ENCODE measurements at places on chromosomes 5 and 9.

GRCh38 chr5:160260881-160261815 lies 31.8 kb downstream of the FABP6 start:
- DNase-seq: no peak

GRCh38 chr9:8926461-8926860 lies 1126.9 kb upstream of the DMAC1 start:
- no peak for DNase-seq

- DNase-seq: no peak
Measured at GRCh38 chr5:147203213-147203612, 31.6 kb upstream of the STK32A start.

GRCh38 chr9:5459289-5459829 lies 9.0 kb downstream of the CD274 start:
- no peak for DNase-seq

GRCh38 chr5:134543820-134544614 lies 18.5 kb downstream of the JADE2 start:
- no peak for DNase-seq

DNA sequence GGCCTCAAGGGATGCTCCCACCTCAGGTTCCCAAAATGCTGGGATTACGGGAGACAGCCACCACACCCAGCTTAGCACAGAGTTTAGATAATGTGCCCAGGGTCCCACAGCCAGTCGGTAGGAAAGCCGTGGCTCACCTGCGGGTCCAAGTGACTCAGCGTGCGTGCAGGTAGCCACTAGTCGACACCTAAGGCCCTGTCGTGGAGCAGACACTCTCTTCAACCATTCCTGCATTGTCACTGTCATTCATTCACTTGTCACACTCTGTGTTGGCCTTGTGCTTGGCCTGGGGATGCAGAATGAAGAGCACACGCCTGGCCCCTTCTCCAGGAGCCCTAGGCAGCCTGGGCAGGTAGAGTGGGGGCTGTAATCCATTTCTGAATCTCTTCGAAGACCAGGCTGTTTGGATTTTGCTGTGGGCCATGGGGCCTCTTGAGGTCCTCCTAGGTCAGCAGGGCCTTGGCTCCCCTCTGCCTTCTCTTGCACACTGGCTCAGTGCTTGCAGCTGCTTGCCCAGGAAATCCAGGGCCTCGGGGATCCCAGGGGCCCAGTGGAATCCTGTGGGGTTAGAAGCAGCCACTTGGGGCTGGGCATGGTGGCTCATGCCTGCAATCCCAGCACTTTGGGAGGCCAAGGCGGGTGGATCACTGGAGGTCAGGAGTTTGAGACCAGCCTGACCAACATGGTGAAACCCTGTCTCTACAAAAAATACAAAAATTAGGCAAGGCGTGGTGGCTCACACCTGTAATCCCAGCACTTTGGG lies 6.1 kb upstream of the AIF1L start:
- no peak for DNase-seq

- DNase-seq: no peak
Measured at GRCh38 chr5:142439207-142439860, 114.5 kb upstream of the SPRY4 start.

DNA sequence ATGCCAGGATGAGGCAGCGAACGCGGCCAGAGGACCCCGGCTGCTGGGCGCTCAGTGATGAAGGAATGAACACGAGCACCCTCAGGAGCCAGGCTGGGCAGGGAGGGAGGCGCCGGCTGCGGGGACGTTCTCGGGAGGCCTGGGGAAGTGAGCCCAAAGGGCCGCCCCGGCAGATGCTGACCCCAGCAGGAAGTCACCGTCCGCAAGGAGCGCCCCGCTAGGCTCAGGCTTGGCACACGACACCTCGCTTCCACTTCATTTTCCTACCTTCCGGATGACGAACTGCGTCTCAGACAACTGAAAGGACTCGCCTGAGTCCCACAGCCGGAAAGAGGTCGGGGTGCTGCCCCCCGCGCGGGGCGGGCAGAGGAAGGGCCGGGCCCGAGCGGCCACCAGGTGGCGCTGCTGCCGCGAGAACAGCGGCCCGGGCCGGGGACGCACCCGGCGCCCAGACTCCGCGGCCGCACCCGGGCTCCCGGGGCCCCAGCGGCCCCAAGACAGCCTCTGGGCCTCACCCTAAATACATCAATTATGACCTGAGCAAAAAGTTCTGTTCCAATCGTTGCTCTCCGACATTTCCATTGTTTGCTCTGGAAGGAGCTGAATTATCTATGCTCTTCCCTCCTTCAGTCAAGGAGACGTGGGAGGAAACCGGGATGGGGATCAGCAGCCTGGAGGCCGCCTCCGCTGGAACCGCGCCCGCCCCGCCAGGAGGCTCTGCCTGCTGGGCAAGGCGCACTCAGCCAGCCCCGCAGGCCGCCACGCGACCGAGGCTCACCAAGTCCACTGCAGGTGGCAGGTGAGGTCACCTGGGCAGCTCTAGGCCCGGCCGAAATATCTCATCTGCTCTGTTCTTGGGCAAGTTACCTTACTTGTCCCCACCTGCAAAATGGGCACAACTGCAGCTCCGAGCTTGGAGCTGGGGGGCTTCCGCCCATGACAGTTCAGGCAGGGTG lies 107.0 kb downstream of the ZNF354C start:
- DNase-seq: no peak

DNA sequence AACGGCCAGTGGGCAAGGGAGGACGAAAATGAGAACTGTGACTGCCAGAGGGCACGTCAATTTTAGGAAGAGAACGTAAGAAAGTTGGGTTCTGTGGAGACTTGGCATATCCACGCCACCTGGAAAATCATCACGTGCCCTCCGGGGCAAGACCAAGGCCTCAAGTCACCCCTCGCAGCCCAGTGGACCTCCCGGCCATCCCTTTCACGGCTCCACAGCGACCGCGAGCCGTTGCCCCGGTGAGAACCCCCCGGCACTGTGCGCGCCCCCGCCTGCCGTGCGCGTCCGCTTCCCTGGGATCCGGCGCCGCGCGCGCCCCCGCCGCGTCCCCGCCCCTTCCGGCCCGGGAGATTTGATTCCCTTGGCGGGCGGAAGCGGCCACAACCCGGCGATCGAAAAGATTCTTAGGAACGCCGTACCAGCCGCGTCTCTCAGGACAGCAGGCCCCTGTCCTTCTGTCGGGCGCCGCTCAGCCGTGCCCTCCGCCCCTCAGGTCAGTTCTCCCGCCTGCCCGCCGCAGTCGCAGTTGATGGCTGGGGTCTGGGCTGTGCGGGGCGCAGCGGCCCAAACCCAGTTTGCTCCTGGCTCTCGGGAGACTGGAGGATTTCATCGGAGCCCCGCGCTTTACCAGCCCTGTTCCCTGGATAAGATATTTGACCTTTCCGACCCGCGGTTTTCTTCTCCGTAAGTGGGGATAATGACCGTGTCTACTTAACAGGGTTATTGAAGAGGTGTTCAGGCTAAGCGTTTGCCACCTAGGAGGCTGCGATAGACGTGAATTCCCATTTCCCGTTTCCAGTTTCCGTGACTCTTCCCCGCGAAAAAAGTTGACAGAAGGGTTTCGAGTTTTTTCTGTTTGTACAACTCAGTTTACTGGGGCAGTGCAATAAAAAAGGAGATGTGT lies at the start of gene MELK:
Gene MELK, plus strand, starts transcription at position 381 of the 904 bp plus-strand sequence. CDS start 8,787 bp downstream, outside the sequence.
- DNase-seq: peak; percentile 79

DNA sequence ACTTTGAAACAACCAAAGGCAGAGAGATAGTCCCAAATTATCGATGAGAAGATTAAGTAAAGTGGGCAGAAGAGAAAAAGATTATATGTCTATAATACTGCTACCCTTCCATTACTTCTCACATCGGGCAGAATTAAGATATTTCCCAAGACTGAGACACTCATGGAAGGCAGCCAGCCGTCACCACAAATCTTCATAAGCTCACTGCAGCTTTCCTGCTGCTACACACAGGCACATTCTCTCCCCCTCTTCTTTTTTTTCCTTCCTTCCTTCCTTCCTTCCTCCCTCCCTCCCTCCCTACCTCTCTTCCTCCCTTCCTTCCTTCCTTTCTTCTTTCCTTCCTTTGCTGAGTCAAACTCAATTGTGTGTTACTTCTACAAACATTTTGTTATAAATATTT lies 58.7 kb upstream of the SPATA31C2 start:
- DNase-seq: no peak

- DNase-seq: no peak
Measured at GRCh38 chr5:126044111-126044668, 379.0 kb upstream of the GRAMD2B start.

DNA sequence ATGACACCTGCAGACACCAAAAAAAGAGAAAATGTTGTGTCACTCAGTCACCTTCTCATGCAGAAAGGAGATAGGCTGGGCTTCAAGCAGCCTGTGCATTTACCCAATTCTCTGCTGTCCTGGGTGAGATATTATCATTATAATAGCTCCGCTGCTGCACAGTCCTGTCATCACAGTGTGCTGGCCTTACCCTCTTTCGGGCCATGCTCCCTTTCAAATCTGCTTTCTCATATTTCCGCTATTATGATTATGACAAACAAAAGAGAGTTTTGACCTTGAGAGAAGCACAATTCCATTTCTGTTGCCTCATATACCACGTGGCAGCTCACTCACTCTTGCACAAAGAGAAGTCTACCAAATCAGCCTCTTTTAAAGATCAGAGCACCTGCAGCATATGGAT lies 1350.1 kb upstream of the ACO1 start:
- no peak for DNase-seq

GRCh38 chr9:121568343-121569265 lies 69.0 kb upstream of the GGTA1 start:
- no peak for DNase-seq

DNA sequence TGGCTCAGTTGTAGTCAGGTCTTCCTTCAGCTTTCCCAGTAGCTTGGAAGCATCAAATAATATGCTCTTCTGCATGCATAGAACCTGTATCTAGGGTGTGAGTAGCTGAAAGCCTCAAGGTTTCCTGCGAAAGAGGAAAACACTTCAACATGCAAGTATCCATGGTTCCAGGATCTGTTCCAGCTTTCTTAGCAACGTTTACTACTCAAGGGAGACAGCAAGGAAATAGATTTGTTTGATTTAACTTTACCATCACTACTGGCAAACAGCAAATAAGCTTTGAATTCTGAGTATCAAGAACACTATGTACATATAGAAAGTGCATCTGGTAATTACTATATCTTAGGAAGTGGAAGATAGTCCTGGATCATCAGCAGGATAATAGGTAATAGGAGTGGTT lies 341.0 kb downstream of the PRR16 start:
- no peak for DNase-seq

DNA sequence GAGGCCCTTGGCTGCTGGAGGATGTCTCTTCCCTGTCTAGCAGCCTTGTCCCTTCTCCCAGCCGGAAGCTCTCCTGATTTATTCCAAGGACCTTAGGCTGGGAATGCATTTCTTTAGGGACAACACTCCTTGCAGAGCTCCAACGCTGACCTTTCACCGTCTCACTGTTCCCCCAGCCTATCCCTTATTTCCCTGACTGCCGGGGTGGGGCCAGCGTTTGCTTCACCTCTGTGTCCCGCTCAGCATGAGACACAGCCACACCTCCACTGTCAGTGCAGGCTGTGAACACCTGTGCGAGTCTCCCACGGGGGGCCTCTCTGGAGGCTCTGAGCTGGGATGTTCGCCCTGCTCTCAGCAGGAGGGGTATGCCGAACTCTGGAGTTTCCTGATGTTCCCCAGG lies 106.2 kb upstream of the FCN2 start:
- no peak for DNase-seq

- no peak for DNase-seq
Measured at GRCh38 chr9:108356806-108357205, 499.0 kb downstream of the ACTL7B start.

GRCh38 chr9:69370430-69370829 lies 45.4 kb downstream of the ENTREP1 start:
- DNase-seq: peak; percentile 19

DNA sequence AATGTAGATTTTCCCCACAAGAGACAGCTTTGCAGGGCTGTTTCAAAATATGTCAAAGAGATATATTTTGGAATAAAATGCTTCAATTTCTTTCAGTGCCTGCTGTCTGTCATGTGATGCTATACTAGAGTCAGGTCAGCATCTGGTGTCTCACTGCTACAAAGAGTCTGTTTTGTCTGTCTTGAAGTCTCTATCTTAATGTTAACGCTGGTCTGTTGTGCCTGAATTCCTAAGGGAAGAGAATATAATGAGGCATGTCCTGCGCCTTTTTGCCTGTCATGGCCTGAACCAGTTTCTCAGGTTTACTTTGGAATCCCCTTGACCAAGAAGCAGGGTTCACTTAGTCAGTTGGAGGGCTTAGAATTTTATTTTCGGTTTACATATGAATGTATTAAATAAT lies 176.4 kb downstream of the PDZD2 start:
- DNase-seq: no peak

- no peak for DNase-seq
Measured at GRCh38 chr5:139634541-139634940, 13.6 kb upstream of the CXXC5 start.

DNA sequence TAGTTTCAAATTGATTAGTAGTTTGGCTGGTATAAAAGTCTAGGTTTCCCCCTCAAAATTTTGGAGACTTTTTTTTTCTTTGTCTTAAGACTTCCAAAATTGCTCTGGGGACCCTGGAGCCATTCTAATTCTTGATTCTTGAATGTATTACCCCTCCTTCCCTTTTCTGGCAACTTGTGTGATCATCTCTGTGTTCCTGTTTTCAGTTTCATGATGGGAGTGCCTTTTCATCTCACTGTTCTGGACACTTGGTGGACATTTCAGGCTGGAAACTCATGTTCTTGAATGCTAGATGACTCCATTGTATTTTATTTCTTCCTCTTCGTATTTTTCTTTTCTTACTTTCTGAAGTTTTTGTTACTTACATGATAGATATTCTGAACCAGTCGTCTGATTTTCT lies 57.3 kb upstream of the LRRC70 start:
- DNase-seq: no peak

GRCh38 chr9:123091459-123091858 lies 58.0 kb downstream of the GPR21 start:
- DNase-seq: no peak

Measured in ACHN (cell line).